ENCODE measurements at places on chromosomes 4 and X.

GRCh38 chr4:141075553-141075952, 57.7 kb downstream of the RNF150 start:
- no peak for DNase-seq

- no peak for DNase-seq
Measured at GRCh38 chr4:133424605-133425004, 275.5 kb downstream of the PCDH10 start.

DNA sequence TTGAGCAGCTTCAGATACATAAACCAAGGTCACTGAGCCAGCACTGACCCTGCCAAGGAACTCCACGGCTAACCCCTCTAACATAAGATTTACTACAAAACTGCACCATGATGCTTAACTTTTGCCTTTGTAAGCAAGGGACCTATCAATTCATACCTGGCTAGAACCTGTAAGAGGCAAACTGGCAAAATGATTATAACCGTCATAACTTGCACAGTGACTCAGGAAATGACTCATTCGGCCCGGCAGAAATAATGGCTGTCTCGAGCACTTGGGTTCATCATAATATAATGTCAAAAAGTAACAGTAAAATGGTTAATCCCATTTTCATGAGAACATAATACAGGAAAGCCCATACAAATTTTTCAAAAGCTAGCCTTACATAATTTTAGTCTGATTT, 17.2 kb downstream of the RASGEF1B start:
- no peak for DNase-seq

DNA sequence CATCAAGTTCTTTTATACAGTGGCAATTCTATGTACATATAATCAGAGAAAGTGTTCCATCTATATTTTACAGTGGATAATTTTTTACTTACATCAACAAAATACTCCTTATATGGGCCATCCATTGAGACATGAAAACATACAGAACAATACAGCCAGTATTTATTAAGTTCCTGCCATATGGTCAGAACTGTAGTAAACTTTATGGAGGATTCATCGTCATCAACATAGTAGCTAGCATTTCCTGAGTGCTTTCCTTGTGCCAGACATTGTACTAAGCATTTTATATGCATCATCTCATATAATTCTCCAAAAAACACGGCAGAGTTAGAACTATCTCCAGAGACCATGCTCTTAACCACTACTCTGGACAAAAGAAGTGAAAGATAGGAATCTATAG, 170.1 kb downstream of the CEP135 start:
- DNase-seq, result no peak

- DNase-seq, result no peak
Measured at GRCh38 chrX:82945332-82945731, 562.8 kb upstream of the POU3F4 start.

GRCh38 chr4:2337131-2337723, 75.3 kb upstream of the MXD4 start:
- no peak for DNase-seq

DNA sequence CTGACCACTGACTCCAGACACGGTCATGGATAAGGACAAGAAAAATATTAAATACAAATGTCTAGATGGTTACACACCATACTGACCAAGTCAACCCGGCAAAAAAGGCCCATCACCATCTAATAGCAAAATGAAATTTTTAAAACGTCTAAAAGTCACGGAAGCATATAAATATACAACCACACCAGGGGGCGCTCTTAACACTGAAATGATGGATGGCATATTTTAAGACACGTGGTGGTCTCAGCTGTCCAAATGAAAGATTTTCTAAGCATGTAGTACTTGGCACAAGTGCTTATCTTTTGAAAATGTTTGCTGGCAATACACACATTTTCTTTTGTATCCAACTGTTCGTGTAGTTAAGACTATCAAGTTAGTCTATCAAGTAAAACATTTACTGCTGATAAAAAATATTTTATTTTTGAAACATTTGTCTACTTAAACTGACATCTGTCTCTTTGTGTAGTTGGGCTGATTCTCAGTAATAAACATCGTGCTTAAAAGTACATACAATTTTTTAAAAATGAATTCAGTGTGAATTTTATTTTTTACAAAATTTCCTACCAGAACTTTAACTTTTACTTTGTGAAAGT, 64.6 kb downstream of the COX7B2 start:
- peak; percentile 1 for DNase-seq

- DNase-seq, result no peak
Measured at GRCh38 chr4:80495865-80496264, 160.3 kb downstream of the CFAP299 start.

- no peak for DNase-seq
Measured at GRCh38 chrX:84710611-84711010, 208.4 kb upstream of the HDX start.

DNA sequence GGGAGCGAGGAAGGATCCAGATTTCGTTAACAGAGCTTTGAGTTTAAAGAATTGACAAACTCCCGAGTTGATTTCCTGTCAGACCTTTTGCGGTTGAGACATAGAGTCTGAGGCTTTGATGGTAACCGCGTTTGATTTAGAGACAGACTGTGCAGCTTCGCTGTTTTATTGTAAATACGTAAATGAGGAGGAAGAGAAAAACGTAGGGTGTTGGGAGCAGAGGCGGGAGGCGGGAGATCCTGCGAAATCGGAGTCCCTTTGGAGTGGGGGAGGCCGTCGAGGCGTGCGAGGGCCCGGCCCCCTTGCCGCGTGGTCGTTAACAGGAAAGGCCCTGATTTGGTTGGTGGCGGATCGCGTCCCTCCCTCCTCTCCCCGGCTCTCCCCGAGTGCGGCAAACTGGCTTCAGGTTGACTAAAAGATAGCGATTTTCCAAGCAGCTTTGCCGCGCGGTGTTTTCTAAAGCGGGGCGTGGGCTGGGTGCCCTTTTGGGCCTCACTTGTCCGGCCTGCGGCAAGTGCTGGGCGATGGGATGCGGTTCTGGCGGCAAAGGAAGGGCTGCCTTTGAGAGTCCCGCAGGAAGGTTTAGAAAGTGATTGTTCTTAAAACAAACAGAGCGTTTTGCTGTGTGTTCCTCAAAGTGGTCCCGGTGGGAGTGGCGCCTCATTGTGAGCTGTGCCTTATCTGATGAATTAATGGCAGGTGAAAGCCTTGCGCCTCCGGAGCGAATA, 857 bp downstream of the SCML1 start:
- no peak for DNase-seq

DNA sequence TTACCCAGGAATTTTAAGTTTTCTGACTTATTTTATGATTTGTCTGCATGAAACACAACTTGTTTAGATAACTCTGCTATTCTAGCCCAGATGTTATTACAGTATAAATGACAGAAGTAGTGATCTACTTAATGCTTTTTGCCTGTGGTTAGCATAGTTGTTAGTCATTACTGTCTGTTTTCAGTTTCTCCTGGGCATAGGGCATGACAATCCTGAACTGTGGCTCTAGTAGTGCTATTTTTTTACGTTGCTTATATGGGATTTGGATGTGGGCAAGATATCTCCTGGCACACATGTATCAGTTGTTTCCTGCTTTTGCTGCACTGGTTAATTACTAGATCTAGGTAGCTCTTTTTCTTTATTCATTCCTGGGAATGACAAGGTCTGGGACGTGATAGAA, 1005.8 kb downstream of the PCDH18 start:
- DNase-seq, result no peak

- DNase-seq, result no peak
Measured at GRCh38 chr4:140238351-140239056, 84.5 kb upstream of the MAML3 start.

- DNase-seq, result no peak
Measured at GRCh38 chr4:86220121-86220520, 139.7 kb downstream of the MAPK10 start.

- no peak for DNase-seq
Measured at GRCh38 chr4:128663325-128663724, 146.2 kb upstream of the JADE1 start.

- DNase-seq, result no peak
Measured at GRCh38 chr4:174248407-174248806, 35.1 kb downstream of the FBXO8 start.

GRCh38 chr4:7146059-7146785, 46.1 kb upstream of the SORCS2 start:
- no peak for DNase-seq

DNA sequence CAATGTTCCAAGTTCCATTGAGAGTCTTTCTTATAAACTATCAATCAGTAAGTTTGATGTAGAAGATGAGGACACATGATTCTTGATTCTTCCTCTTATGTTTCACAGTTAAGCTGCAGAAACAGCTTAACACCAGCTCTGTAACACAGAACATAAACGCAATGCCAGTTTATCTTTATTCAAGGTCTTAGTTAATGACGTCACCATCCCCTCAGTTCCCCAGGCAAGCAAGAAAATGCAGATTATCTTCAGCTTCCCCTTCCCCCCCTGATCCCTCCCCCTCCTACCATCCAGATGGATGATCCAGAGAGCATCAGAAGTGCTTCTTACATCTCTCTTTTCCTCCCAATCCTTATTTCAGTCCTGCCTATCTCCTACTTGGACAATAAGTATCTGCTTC, 4.4 kb upstream of the SH3RF1 start:
- DNase-seq, result no peak

GRCh38 chr4:158181906-158182305, 9.1 kb upstream of the GASK1B start:
- DNase-seq, result no peak

GRCh38 chr4:83276299-83277040, 8.1 kb downstream of the COQ2 start:
- DNase-seq, result no peak

DNA sequence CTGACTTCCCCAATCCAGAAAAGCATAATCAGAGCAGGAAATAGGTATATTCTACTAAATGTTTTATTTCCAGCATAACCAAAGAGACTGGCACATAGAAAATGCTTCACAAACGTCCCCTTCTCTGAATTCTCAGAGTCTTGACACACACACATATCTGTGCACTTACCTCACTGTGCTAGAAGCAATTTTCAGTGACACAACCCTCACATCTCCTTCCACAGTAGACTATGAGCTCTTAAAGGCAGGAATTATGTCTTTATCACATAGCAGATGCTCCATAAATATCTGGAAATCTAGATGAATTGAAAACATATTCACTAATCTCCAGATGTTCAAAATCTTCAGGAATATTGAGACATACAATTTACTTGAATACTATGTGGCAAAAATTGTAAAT, 5.9 kb downstream of the SOWAHB start:
- no peak for DNase-seq

- DNase-seq, result no peak
Measured at GRCh38 chr4:100828986-100829685, 311.3 kb upstream of the EMCN start.

DNA sequence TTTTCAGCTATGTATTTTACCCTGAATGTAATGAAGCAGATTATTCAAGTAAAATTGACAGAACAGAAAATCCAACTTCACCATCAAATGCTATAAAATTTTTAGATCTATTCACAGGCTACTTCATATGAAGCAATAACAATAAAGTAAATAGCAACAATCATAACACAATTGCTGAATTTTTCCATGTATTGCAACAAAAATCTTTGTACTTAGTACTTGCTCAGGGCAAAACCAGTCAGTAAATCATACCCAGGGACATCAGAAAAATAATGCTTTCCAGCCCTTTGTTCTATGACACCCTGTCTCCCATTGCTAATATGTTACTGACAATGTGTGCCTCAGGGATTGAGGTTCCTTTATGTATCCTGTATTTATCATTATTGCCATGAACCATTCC, 15.5 kb downstream of the TNIP3 start:
- DNase-seq, result no peak

DNA sequence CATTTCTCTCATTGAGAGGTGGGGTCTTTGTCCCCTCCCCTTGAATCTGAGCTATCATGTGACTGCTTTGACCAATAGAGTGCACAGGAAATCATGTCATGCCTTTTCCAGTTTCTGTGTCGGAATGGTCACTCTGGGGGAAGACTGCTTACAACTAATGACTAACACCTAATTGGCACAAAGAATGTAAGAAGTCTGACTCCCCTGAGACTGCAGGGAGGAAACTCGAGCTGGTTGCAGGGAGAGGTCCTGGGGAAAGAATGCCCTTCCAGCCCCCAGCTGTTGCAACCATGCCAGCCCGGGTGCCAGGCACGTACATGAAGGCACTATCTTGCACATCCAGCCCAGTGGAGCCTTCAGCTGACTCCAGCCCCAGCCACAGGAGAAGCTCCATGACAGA, 254.2 kb downstream of the DHX15 start:
- DNase-seq, result no peak

GRCh38 chr4:102247041-102247440, 98.2 kb downstream of the SLC39A8 start:
- DNase-seq, result no peak

- DNase-seq, result no peak
Measured at GRCh38 chr4:44871133-44871532, 144.8 kb upstream of the GNPDA2 start.

DNA sequence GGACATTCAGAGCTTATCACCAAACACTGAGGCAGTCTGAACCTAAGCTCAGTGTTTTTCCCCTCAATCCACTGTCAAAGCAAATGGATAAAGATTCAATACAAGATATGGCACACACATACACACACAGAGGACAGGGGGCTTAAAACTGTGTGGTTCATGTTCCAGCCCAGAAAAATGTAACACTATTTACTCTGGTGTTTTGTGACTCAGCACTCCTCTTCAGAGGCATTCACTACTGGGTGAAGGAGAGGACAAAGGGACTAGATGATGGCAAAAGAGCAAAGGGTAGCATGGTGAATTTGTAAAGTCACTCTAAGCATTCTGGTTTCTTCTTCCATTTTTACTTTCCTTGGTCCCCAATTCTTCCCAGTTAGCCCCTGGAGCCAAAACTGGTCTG, 120.3 kb downstream of the ARHGEF9 start:
- DNase-seq, result no peak

DNA sequence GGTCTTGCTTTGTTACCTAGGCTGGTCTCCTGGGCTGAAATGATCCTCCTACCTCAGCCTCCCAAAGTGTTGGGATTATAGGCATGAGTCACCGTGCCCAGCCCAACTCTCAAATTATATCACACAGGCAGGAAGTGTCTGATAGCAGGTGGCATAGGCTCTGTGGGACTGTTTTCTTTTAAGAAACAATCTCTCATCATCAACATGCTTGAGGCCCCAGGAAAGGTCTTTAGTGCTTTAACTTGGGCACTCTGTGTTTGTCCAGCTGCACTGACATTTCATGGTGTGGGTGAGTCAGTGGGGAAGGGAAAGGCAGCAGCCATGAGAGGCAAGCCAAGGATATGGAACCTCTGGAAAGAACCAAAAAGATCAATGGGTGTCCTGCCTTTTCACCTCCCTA, 88.1 kb upstream of the TSPAN5 start:
- no peak for DNase-seq

- no peak for DNase-seq
Measured at GRCh38 chrX:661154-661553, 30.6 kb downstream of the SHOX start.

DNA sequence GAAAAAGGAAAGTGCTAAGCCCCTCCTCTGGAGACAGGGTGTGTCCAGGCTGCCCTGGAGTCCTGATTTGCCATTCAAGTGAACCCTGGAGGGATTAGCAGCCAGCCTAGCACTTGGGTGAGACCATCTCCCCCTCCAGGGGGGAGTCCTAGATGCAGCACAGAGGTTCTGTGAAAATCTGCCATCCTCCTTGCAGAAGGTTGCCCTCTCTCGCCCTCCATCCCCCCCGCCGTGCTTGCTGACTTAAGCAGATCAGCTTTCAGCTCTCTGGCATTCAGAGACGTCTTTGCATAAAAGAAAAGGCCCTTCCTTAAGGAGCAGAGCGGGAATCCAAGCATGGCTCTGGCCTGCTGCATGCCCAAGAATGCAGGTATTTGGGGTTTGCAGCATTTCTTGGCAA, 102.1 kb upstream of the SCML1 start:
- DNase-seq, result no peak
